Purkinje cell (primary cell): ENCODE measurements at places on chromosomes 2 and 18. TPM values are rescaled to one million over a fixed set of nuclear protein-coding genes. Genes with fewer than 3 reads are reported as not detected.

ADRA2B gene
- polyA plus RNA-seq: not detected in 2 replicates

UGT1A10 gene
- not detected in 2 replicates for polyA plus RNA-seq

WNT10A gene
- not detected in 2 replicates for polyA plus RNA-seq

VPS54 gene
- polyA plus RNA-seq: 4.5 and 4.7 TPM in 2 replicates

CNTNAP5 gene
- polyA plus RNA-seq: 36.3 and 40.2 TPM in 2 replicates

HRH4 gene
- not detected in 2 replicates for polyA plus RNA-seq

SAG gene
- polyA plus RNA-seq: not detected in 2 replicates

CFC1 gene
- polyA plus RNA-seq: 0.39 and 0.85 TPM in 2 replicates
